Transverse colon (tissue), 4 donors: ENCODE measurements at places on chromosomes 4 and X. TPM values are rescaled to one million over a fixed set of nuclear protein-coding genes. Genes with fewer than 3 reads are reported as not detected.

Gene GSX2
- total RNA-seq, result not detected

DNA sequence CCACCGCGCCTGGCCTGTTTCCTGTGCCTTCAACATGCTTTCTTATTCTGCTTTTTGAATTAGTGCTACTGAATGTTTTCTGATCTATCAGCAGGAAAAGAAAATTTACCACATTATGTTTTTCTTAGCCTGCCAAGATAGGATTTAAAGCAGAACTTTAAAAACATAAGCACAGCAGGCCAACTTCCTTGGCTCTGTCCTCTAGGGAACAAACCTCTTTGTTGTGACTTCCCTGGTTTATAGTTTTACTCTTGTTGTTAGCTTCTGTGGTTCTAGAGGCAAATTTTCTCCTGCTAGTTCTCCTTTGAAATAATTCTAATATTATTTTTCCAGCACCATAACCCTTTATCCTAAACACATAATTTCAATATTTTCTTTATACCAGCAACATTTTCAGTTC is 605.1 kb downstream of the ADGRL3 start:
- no peak for DNase-seq

DNA sequence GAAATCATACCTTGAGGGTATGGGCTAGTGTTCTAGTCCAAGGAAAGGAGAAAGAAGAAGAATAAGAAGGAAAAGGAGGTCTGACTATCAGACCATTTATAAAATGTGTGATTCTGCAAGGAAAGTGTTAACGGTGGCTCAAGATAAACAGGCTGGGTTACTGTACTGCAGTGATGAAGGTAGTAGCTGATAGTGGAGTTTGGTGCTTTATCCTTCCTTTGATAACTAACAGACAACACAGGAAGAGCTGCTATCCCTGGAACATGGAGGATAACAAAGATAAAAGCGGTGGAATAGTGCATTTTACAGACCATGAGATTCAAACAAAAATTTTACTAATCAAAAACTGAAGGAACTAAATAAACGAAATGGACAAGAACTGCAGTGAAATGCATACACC is 2.6 kb downstream of the UNC5C start:
- DNase-seq, result no peak

DNA sequence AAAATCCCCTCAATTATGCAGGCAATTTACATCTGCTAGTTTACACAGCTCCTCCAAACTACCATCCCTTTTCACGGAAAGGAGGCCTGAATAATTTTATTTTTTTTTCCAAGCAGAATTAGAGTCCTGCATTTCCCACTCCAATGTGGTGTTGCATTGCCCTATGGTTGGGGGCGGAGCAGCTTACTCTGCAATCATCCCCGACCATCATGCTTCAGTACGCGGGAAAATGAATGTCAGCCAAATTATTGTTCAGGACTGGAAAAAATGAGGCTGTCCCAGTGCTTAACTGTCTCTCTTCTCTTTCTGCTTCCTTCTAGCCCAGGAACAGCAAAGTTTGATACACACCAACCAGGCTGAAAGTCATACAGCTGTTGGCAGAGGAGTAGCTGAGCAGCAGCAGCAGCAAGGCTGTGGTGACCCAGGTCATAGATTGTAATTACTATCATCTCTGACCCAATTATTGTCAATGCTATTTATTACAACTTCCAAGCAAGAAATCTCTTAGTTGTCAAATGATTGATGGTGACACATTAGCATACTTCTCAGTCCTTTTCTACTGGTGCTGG is 28.3 kb downstream of the MMRN1 start:
- DNase-seq, result no peak

DNA sequence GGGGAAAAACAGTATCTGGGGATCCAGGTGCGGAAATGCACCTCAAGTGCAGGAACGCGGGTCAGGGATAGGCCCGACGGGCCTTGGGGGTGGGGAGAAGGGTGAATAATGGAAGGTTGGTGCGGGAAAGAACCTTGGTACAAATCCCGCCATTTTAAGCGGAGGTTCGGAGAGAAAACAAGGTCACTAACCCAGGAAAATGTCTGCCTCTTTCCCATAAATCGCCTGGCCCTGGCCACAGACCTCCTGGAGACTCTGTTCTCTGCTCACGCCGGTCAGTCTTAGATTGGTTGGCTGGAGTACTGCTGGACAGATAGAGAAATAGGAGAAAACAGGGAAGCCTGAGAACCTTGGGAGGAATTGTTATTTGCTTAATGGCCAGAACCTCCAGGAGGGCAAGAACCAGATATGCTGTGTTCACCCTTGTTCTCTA is 897 bp upstream of the FBXL5 start:
- no peak for DNase-seq

- no peak for DNase-seq
Measured at GRCh38 chr4:6217716-6218381, 17.5 kb upstream of the JAKMIP1 start.

GRCh38 chrX:85111347-85111746 is 107.7 kb downstream of the APOOL start:
- DNase-seq, result no peak

- DNase-seq, result no peak
Measured at GRCh38 chr4:61866378-61867030, 666.4 kb downstream of the ADGRL3 start.

DNA sequence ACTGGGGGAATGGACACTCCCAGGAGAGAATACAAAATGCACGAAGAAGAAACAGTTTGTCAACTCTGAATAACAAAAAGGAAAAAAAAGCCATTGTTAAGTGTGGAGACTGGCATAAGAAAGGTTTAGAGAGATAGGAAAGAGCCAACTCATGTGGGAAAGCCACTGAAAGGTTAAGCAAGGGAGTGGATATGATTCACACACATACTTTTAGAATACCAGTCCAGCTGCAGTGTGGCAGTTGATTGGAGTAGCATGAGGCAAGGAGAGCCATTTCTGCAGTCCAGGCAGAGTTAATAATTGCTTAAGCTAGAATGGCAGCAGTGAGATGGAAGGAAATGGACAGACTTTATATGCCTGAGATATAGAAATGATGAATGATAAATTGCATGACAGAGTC is 36.9 kb upstream of the ADAD1 start:
- DNase-seq, result no peak

DNA sequence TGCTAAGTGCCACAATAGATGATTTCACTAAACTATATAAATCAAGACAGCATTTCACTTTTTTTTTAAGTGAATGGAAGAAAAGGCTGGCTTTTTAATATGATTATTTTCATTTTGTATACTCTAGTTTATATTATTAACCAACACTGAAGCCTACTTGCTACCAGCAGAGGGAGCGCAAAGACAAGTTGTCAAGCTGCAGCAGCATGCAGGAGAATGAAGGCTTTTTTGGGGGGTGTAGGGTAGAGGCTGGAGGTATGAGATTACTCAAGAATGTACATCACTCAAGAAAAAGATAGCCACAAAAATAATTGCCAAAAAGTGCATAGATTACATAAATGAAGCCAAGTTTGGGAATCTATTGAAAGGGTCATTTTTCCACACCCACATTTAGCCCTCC is 519.5 kb downstream of the FGF13 start:
- no peak for DNase-seq

DNA sequence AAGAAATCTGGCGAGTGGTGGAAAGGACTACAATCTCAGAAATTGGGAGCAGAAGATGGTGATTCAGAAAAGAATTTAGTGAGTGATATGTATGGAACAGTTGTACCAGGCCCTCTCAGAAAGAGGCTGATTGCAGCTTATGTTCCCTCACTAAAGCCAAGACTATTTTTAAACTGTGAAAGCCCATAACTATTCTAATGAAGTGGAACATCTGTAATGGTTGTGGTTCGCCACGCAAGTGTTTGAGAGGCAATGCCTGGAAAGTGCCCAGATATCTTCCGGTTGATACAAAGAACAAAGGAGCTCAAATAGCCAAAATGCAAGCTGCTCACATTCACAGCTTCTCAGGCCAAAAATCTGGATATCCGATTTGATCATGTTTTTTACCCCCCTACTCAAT is 1250.7 kb downstream of the RAPGEF2 start:
- no peak for DNase-seq

Gene DSPP
- total RNA-seq, result not detected

DNA sequence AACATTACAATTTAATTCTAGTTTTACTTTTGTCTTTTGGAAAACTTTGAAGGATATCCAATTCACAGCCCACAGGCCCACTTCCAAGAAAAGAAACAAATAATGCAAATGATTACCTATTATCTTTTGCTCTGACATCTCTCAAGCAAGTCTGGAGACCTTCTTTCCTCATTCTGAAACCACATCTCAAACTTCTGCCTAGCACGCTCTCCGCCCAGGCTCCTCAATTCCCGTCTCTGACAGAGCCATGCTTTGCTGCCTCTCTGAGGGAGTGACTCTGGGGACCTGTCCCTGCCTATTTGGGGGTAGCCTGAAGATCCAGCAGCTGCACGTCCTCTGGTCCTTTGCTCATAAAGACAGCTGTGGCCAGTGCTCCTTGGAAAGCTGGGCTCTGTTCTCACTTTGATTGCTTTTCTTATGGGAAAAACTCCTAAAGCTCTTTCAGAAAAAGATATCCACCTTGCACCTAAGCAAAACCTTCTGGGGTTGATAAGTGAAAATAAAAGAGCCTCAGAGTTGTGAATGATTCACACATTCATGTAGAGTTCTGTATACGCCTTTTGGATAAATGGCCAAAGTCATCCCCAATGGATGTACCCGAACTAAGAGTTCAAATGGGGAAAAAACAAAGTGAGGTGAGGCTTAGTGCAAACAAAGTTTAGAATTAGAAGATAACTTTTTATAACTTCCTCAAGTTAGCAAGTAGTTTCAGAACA is 72.4 kb upstream of the TNIP3 start:
- no peak for DNase-seq

Gene MOB1B
- total RNA-seq, result 9.3 TPM

DNA sequence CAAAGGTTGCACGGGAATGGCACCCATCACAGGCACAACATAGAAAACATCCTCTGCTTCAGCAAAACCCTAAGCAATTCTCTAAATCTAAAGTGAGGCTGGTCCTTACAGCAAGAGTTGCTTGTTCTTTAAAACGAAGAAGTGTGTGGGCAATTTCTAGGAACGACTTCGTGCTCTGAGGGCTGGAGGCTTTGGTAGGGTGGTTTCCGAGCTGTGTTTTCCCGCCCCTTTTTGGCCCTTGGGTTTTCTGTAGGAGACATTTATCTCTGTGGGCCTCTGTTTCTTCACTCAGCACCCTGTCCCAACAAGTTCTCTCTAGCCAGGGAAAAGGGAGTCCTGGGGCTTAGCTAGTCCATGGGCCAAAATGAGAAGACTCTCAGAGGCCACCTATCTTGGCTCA is 84.2 kb downstream of the SLC2A9 start:
- DNase-seq, result no peak

DNA sequence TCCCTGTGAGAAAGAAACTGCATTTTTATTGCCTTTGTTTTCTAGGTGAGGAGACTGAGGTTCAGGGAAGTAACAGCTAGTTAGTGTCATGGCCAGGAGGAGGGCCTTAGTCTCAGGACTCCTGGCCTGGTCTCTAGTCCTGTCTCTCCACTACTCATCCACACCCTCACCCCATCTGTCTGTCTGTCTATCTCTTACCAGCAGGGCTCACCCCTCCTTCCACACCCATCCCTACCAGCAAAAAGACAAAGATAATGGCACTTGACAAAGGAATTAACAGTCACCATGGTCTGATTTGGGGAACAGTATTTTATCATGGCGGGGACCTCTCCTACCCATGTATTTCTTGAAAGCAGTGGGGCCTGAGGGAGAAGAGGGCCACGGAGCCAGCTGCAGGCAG is 125.8 kb downstream of the REPS2 start:
- DNase-seq, result no peak

DNA sequence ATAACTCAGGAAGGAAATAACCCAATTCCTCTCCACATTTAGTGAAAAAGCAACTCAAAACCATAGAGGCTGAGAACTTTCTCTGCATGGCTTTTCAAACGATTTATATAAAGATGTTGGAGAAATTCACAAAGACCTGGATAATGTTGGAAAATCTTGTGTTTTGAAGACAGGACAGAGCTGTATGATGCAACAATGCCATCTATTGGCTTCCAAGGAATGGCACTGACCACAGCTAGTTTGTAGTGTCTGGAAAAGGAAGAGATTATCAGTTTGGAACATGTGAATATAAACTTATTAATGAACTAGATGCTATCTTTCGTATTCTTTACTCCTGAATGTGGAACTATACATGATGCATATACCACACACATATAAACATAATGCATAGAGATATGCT is 503.6 kb downstream of the IL1RAPL1 start:
- DNase-seq, result no peak

DNA sequence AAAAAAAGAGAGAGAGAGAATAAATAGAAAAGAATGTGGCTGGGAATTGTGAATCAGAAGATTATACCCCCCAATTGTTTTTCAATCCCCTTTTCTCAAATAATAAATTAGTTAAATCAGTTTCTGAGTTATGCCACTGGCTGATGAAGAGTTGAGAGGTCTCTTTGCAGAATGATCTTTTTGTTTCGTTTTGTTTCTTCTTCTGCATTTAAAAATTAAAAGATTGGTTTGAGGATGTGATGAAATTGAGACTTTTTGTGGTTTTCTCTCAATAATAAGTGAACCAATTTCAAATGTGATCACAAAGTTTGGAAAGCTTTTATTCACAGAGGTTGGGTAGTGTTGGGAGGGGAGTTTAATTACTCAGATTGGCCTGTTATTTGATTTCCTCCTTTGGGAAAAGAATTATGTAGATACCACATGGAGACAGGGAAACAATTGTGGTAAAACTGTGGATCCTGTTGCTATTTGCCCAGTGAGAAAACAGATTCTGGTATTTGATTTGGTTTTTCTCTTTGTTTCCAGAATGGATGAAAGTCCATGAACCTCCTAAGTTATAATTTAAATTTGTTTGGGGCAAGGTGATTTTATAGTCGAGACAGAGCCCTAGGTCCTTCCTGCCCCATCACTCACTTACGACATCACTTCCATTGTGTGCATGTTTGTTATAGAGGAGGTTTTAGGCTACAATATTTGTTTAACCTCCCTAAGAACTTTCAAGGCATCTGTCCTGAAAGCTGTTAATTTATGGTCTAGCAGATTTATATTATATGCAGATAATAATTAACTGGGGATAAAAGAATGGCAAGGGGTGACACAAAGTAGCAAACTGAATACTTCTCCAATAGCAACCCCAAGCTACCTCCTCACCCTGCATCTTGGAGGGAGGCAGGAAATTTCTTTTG is 92.0 kb upstream of the BMPR1B start:
- DNase-seq, result no peak

Gene UGT2B15
- total RNA-seq, result 93.0 TPM

Gene TSPAN6
- total RNA-seq, result 29.2 TPM
